HS-27A (cell line): ENCODE measurements at places on chromosomes 2 and 18.

DNA sequence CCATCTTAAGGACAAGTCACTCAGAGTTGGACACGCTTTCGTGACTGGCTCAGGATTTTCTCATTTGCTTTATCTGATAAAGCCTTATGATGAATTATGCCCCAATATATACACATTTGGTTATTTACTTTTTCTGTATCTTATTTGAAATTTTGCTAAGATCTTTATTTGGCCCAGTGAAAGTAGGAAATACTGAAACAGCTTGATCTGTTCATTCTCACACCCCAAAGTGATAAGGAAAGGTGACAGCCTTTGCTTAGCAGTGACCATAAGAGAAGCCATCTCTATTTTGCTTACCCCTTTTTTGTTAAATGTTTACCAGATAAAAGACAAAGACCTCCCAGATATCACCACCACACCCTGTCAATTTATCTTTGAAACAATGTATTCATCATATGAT lies 428.3 kb downstream of the PARD3B start:
- DNase-seq, result no peak

GRCh38 chr2:149018981-149019380 lies 19.5 kb upstream of the LYPD6B start:
- no peak for DNase-seq

GRCh38 chr2:178110681-178111080 lies 1.6 kb upstream of the RBM45 start:
- DNase-seq, result no peak

GRCh38 chr18:79884963-79885728 lies 66.3 kb downstream of the SLC66A2 start:
- DNase-seq, result no peak

DNA sequence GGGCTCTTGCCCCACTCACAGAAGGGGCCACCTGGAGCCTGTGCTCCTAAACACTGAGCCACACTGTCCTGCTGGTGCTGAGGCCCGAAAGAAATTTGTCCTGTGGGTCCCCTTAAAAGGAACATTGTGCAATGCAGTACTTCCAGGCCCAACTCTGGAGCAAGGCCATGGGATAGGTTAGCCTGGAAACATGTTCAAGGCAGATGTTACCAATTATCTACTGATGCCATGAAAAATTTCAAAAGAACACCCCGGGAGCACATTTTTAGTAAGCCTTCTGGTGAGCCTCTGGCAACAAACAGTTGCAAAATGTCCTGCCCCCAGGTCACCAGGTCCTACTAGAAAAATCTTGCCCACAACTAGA lies 12.3 kb upstream of the PTMA start:
- no peak for DNase-seq

- no peak for DNase-seq
Measured at GRCh38 chr18:13696961-13697360, 29.4 kb downstream of the FAM210A start.
